ENCODE measurements at places on chromosomes 12 and 14.

DNA sequence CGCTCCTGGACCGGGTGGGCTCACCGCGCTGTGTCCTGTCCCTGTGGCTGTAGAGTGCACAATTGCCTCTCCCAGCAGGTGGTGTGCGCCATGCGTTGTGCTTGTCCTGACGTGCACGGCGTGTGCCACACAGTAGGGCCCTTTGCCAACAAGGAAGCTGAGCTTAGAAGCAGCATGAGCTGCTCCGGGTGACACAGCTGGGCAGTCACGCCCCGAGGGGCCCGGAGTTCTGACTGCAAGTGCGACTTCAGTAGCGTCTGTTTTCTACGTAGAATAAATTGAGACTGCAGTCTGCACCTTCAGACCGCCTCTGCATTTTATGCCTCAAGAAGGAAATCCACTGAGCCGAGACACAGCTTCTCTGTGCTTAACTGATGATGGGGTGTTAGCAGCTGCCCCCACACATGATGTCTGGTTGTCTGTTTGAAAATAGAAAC, 81.6 kb downstream of the ADGRD1 start:
- DNase-seq, result no peak

DNA sequence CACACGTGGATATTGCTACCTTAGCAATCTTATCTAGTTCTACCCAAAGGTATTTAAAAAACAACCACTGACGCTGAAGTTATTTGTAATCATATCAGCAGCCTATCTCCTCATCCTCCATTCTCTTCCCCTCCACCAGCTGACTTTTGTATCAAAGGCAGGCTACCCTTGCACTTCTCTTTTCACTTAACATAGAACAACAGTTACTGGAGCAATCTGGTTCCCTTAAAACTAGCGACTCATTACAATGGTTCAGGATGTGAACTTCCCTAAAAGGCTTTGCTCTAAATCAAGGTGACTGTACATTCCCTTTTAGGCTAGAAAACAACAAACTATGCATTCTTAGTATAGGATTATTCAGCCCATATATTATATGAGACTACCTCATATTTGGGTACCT, 404.7 kb downstream of the APAF1 start:
- no peak for DNase-seq

- no peak for DNase-seq
Measured at GRCh38 chr12:25942709-25943108, 15.8 kb upstream of the RASSF8 start.

- no peak for DNase-seq
Measured at GRCh38 chr12:125343649-125344048, 278.4 kb downstream of the AACS start.

DNA sequence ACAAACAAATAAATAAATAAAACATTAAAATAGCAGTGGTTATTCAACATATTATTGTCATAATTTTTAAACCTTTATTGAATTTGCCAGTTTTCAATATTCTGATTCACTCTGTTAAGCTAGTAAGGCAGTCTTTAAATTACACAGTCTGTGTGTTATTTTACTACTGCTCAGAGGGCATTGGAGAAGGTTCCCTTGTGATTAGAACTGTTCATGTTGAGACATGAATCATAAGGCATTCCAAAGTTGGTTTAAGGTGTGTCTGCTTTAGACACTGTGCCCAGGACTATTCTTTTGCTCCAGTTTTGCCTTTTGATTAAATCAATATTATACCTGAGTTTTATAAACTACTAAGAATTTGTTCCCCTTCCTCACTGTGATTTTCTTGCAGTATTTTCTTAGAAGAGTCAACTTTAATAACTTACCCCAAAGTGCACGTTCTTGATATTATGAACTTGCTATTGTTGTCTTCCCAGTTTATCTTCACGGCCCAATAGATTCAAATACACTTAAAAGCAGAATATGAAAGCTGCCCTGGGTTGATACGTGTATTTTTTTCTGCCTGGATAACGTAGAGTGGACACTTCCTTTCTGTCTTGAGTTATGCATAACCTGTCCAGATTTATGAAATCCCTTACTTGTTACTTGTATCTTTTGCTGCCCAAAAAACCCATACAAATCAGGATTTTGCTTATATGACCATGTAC, 105.3 kb upstream of the BCAT1 start:
- no peak for DNase-seq

- no peak for DNase-seq
Measured at GRCh38 chr14:30885840-30886740, 11.7 kb downstream of the COCH start.

GRCh38 chr14:33987565-33988080, 36.7 kb upstream of the EGLN3 start:
- no peak for DNase-seq

GRCh38 chr14:96512602-96513397, 10.6 kb downstream of the PAPOLA start:
- DNase-seq, result no peak
